Hypothalamus (tissue), 51 donors: ENCODE measurements at places on chromosomes 1 and 21.

DNA sequence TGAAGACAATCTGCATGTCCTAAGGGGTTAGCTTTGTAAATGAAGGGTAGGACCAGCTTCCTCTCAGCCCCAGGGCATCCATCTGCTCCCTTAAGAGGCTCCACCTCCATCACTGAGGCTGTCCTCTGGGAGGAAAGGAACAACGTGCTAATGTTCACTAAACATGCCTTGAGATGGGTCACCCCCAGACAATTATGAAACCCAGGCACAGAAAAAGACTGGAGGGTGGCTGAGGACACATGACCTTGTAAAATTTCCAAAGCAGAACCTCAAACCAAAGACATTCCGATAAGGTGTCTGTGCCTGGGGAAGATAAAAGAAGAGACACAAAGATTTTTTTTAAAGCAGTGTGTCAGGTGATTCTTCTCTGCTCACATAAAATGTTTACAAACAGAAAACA is 37.6 kb upstream of the ZNF124 start:
- DNase-seq: no peak

- DNase-seq: no peak
Measured at GRCh38 chr1:52028328-52028727, 5.3 kb downstream of the KTI12 start.

- DNase-seq: no peak
Measured at GRCh38 chr1:97571760-97572159, 349.1 kb downstream of the DPYD start.

GRCh38 chr1:32335790-32336590 is at the start of gene MARCKSL1:
Gene MARCKSL1, minus strand, starts transcription at chr1:32336233. Its CDS starts 200 bp downstream, at chr1:32336033.
- DNase-seq: peak; percentile 77

DNA sequence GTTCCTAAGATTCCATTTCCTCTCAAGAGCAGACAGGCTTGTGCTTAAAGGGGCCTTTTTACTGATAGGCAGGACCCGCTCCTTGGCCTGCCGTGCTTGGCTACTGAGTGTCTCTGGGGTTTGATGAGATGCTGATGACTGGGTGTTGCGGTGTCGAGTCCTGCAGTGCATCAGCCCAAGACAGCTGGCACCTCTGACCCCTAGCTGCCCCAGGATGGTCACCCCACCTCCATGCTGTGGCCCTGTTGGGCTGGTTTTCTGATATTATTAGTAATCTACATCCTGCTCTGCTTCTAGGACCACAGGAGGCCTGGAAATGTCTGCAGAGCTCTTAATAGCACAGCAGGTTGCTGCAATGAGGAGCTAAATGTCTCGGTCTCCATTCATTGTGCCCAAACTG is 28.7 kb downstream of the LRRC71 start:
- DNase-seq: no peak

GRCh38 chr1:210024996-210025395 is 87.0 kb downstream of the SYT14 start:
- no peak for DNase-seq

- DNase-seq: no peak
Measured at GRCh38 chr1:24541711-24542346, 14.1 kb upstream of the NCMAP start.

DNA sequence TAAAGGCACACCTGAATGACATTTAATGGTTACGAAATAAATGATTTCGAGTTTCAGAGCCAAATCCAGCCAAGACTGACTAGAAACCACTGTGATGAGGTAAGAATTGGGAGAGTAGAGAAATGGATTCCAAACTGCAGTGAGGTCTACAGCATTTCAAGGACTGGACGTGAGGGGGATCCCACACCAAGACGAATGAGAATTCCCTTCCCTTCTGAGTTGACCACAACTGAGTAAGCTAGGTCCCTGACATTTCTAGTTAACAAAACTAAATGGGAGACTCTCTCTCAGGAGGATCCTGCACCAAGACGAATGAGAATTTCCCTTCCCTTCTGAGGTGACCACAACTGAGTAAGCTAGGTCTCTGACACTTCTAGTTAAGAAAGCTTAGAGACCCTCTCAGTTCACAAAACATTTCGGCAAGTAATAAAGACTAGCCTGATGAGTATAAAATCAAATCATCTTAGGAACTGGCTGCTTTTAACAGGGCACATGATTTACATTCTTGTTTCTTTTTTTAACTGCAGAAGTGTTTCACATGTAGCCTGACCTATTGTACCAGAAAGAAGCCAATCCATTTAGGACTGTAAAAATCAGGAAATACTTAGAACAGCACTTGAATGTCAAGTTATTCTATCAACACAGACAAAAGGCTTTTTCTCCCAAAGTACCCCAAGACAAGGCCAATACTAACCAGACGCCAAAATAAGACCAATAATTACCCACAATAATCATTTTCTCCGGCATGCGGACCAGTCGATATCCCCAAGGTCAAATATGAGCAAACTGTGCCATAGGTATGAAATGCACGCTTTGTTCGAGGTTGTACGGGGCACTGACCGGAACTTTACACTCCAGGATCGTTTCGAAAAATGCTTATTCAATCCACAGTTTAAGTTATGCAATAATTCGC is 1.4 kb upstream of the SPATA1 start:
- no peak for DNase-seq

- DNase-seq: no peak
Measured at GRCh38 chr1:1847061-1847850, 43.6 kb downstream of the GNB1 start.

GRCh38 chr1:8816264-8816663 is 1.2 kb downstream of the RERE start:
- DNase-seq: no peak

- no peak for DNase-seq
Measured at GRCh38 chr1:216075339-216075738, 347.9 kb downstream of the USH2A start.

GRCh38 chr1:64846573-64847430 is 101.9 kb downstream of the RAVER2 start:
- no peak for DNase-seq

DNA sequence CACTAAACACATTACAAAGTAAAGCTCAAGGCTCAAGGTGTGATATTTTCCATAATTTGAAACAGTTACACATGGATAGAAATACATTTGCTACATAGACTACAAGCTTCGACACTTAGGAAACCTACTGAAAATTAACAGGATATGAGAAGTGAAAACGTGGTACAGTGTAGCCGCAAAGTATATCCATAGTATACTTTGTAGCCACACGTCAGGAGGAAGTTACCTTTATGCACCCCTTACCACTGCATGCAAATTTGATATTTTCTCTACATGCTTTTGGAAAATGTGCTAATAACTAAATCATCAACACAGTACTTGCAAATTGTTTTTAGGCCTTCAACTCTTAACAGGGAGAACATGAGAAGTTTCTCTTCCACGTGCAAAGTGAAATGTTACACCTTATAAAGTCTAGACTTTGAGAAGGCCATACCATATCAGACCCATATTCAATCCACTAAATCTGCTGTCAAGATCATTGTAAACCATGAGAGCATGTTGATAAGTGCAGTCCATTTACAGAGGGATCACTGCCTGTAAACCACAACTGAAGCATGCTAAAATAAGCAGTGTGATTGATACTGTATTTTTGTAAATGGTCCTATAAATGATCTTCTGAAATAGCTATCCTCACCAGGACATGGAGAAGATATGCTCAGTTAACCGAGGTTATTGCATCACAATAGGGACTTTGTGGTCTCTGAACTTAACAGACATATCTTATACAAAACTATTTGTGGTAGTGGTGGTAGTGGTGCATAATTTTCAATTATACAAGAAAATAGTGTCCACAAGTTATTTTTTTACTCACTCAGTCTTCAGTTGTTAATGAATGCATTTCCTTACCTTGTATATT is 64.7 kb downstream of the VAV3 start:
- DNase-seq: no peak

GRCh38 chr1:54547601-54548388 is at the start of gene ACOT11:
Gene ACOT11, plus strand, starts transcription at chr1:54548228. Its CDS starts 82 bp downstream, at chr1:54548310.
- peak; percentile 91 for DNase-seq
